ENCODE measurements at places on chromosomes 11 and 22.

GRCh38 chr22:36562261-36562835 is 33.4 kb upstream of the EIF3D start:
- DNase-seq: no peak

GRCh38 chr11:19968860-19969259 is 191.4 kb downstream of the DBX1 start:
- no peak for DNase-seq

DNA sequence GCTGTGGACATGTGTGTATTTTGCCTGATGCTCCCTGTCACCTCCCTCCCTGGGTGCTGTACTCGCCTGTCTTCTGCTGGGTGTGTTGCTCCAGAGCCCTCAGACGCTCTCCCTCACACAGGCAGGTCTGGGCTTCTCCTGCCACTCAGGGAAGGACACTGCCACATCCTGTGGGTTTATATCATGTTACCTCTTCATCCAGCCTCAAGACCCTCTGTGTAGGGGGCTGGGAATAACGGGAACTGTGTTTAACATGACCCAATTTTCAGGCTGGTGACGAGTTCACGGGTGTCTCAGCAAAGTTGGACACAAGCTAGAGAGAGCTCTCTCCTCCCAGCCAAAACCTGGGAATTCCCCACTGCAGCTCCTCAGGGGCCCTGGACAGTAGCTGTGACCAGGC is 24.6 kb downstream of the MYBPC3 start:
- no peak for DNase-seq

GRCh38 chr11:35035894-35036408 is 103.0 kb upstream of the CD44 start:
- DNase-seq: no peak

DNA sequence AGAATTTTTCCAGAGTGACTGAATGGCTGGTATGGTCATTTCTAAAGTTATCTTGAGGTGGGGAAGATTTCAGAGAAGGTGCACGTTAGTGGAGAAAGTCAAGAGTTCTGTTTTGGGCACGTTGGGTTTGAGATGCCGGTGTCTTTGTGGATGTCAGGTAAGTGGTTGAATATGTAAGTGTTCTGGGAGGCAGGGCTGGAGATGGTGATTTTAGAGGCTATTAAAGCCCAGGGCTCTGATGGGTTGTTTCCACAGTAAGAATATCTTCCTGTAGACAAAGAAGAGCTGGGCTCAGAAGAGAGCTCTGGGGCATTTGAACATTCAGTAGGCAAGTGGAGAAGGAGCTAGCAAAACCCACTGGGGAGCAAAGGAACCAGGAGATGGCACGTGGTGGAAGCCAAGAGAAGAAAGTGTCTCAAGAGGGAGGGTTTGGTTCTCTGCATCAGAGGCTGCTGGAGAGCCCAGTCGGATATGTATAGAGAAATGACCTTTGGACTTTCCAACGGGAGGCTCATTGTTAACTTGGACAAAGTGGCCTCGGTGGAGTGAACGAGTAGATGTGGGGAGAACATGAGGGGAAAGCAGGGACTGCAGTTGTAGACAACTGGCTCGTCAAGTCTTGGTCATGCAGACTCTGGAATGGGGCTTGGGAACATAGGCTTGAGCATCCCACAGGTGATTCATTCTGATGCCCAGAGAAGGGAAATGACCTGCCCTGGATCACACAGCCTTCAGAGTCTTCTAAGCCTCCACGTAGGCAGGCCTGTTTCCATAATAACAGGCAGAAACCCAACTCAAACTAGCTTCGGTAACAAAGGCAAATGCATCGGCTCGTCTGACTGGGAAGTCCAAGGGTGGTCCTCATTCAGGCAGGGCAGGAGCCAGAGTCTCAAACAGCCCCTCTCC is 98.4 kb upstream of the PARVA start:
- DNase-seq: peak; percentile 35

- no peak for DNase-seq
Measured at GRCh38 chr11:107704451-107704850, 7.4 kb downstream of the SLN start.
